T-helper 2 cell treated with Interferon-gamma antibody and Interleukin-4, amounts not matched to agents 100 ng/mL and 5 ng/mL, for 36 hours (primary cell): ENCODE measurements at places on chromosomes 2 and 18. TPM values are rescaled to one million over a fixed set of nuclear protein-coding genes. Genes with fewer than 3 reads are reported as not detected.

Gene CD207
- total RNA-seq: not detected in 2 replicates

Gene REG3G
- total RNA-seq: not detected in 2 replicates

Gene UGT1A3
- not detected in 2 replicates for total RNA-seq

Gene LYG2
- total RNA-seq: not detected in 2 replicates

Gene GRB14
- total RNA-seq: not detected in 2 replicates

Gene CROCC2
- not detected in 2 replicates for total RNA-seq

Gene IL18R1
- total RNA-seq: 21.3 and 24.3 TPM in 2 replicates

Gene LOXHD1
- not detected in 2 replicates for total RNA-seq

Gene MERTK
- total RNA-seq: 0.09 and 0.27 TPM in 2 replicates

Gene XRCC5
- 408 and 438 TPM in 2 replicates for total RNA-seq

Gene TBR1
- 0.05 TPM in 2 replicates for total RNA-seq

Gene EHBP1
- total RNA-seq: 23.1 and 24.7 TPM in 2 replicates
